CD4-positive, alpha-beta T cell (primary cell): ENCODE measurements at places on chromosomes 12 and 14. TPM values are rescaled to one million over a fixed set of nuclear protein-coding genes. Genes with fewer than 3 reads are reported as not detected.
A peak's percentile ranks its signal among the peaks of the same experiment; 100 is the strongest.

- peaks cover 58% of the 10 kb centered on the region for H3K36me3 ChIP-seq
- H3K4me1 ChIP-seq = no peaks in the 10 kb centered on the region
- DNase-seq = no peak
- no peak overlapping the region for H3K27ac ChIP-seq
These were observed 25.7 kb downstream of the DHX37 start for GRCh38 chr12:124963211-124963610.

DNA sequence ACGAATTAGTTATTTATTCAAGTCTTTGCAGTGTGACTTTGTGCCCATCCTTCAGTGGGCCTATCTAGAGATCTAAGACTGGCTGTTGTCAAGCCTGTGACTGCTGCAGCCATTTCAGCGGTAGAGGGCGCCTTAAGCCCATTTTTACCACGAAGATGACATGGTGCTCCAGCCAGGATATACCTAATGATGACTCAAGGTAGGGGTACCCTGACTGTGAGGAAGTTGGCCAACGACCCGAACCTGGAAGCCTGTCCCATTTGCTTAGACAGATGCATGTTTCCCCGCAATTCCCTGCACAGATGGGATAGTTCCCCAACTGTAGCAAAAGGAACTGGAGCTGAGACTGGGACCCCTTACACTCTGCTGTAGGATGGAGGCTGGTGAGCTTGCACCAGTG is 41.3 kb downstream of the RAB3IP start:
- no peak for DNase-seq
- H3K27ac ChIP-seq = no peak overlapping the region
- no peaks in the 10 kb centered on the region for H3K27me3 ChIP-seq
- H3K4me3 ChIP-seq = no peak overlapping the region
- H3K4me1 ChIP-seq = no peaks in the 10 kb centered on the region

DNA sequence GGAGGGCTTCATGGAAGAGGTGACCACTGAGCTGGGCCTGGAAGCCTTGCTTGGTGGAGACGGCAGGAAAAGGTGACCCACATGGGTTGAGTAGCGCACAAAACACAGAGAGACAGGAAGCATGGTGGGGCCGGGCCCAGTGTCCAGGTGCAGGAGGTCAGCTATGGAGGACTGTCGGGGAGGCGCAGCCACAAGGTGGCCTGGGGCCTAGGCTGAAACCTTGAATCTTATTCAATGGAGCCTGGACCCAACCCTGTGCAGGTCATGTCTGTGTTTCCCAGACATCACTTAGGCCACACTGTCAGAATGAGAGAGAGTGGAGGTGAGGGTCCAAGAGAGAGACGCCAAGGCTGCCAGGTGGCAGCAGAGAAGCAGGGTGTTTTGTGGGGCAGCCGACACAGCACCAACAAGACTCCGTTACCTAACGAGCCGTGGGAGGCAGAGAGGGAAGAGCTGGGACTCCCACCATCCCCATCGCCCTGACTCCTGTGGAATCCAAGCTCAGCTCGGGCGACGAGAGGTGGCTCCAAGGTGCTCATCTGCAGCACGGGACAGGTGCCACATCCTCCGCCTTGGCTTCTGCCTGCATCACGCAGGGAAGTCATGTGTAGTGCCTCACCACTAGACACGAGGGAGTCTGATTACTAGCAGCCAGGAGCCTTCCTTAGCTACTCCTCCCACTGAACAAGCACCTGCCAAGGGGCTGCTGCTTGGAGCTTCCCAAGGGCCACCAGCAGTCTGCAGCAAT is 38.7 kb downstream of the DEGS2 start:
- peaks cover 19% of the 10 kb centered on the region for H3K4me1 ChIP-seq
- no peaks in the 10 kb centered on the region for H3K27me3 ChIP-seq
- H3K27ac ChIP-seq = no peak overlapping the region
- H3K4me3 ChIP-seq = no peak overlapping the region

GRCh38 chr12:28367326-28367725 is 177.1 kb downstream of the CCDC91 start:
- H3K27me3 ChIP-seq = no peaks in the 10 kb centered on the region
- H3K4me3 ChIP-seq = no peak overlapping the region
- no peak for DNase-seq
- H3K27ac ChIP-seq = no peak overlapping the region

- H3K27me3 ChIP-seq = no peaks in the 10 kb centered on the region
- no peaks in the 10 kb centered on the region for H3K4me1 ChIP-seq
- H3K27ac ChIP-seq = no peak overlapping the region
These were observed 116.8 kb upstream of the ABCD2 start for GRCh38 chr12:39736406-39736805.

- no peak for DNase-seq
- H3K4me3 ChIP-seq = no peak overlapping the region
- peaks cover 6% of the 10 kb centered on the region for H3K36me3 ChIP-seq
- H3K27me3 ChIP-seq = no peaks in the 10 kb centered on the region
These were observed 102.5 kb downstream of the BEGAIN start for GRCh38 chr14:100484531-100485267.

GRCh38 chr12:2397356-2398045 is 344.7 kb downstream of the CACNA1C start:
- no peaks in the 10 kb centered on the region for H3K36me3 ChIP-seq
- no peak overlapping the region for H3K27ac ChIP-seq
- H3K27me3 ChIP-seq = no peaks in the 10 kb centered on the region
- no peaks in the 10 kb centered on the region for H3K4me1 ChIP-seq
- no peak overlapping the region for H3K4me3 ChIP-seq

DNA sequence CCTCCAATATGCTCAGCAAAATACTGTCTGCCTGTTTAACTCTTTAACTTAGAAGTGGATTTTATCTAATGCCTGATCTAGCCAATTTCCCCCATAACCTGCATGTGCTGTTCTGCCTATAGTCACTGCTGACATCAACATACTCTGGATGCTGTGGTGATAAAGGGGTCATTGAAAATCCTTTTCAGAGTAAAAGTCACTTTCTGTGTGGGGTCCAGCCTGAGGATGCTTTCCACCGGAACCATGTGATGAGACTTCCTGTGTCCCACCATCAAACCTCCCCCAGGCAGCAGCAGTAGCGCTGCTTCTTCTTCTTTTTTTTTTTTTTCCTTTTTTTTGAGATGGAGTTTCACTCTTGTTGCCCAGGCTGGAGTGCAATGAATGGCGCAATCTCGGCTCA is 607.0 kb downstream of the BCL11B start:
- H3K27ac ChIP-seq = no peak overlapping the region
- no peak for DNase-seq
- H3K36me3 ChIP-seq = no peaks in the 10 kb centered on the region

DNA sequence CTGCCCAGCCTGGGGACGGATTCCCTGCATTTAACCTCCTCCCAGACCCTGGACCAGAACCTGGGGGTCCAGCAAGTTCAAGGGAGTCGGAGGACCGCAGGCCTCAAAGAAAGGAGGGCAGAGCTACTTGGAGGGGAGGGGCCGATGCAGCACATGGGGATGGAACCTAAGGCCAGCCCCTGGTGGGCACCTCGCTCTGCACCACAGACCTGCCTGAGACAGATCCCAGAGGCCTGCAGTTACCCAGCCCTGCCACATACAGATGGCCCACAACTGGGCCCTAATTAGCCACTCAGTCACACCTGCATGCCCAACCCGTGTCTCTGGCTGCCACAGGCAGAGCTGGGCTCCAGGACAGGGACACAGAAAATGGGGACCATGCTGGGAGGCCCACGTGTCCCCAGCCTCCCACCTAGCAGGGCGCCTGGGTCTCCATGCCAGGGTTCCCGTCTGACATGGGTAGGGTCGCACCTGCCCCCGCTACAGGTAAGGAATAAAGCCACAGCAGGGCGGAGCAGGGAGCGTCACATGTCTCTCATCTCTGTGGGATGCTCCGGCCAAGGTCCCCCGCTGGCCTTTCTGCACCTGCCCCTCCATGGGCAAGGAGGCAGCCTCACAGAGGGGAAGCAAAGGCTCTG is 16.7 kb downstream of the AKT1 start:
- H3K27me3 ChIP-seq = no peaks in the 10 kb centered on the region
- H3K4me1 ChIP-seq = peaks cover 7% of the 10 kb centered on the region
- H3K4me3 ChIP-seq = no peak overlapping the region

DNA sequence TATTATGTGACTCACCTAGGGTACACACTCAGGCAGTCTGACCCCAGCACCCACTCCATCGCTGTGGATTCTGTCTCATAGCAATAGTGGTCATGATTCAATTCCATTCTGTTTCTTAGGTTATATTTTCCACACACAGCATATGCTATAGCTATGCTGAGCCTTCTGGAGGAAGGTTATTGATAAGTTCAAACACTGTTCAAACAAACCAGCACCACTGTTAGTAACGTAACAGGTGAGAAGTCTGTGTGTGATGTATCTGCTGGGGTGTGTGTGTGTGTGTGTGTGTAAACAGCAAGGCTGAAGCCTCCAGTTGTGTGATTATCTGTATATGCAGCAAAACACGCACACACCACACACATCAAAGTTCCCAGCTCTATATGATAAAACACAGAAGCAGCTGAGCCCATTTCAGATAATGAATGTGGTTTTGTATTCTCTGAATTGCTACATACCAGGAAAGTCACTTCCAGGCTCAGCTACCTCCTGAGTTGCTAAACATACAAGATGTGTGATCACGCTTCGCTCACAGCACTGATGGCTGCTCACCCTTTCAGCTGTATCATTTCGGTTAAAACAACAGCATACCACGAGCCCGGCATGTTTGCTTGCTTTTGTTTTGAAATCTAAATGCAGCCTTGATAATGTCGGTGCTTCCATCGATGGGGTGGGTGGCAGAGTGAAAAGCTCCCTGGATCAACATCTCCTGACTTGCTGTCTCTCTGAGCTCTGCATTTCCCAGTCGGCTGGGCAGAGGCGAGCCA is 6.8 kb upstream of the SYNE3 start:
- DNase-seq = no peak
- H3K27me3 ChIP-seq = no peaks in the 10 kb centered on the region
- H3K27ac ChIP-seq = peak overlapping the region; percentile 59
- peak overlapping the region; percentile 39 for H3K4me3 ChIP-seq

GRCh38 chr12:71626768-71627167 is 36.9 kb downstream of the ZFC3H1 start:
- no peaks in the 10 kb centered on the region for H3K27me3 ChIP-seq
- H3K27ac ChIP-seq = no peak overlapping the region
- peaks cover 98% of the 10 kb centered on the region for H3K36me3 ChIP-seq
- no peaks in the 10 kb centered on the region for H3K4me1 ChIP-seq
- no peak for DNase-seq

DNA sequence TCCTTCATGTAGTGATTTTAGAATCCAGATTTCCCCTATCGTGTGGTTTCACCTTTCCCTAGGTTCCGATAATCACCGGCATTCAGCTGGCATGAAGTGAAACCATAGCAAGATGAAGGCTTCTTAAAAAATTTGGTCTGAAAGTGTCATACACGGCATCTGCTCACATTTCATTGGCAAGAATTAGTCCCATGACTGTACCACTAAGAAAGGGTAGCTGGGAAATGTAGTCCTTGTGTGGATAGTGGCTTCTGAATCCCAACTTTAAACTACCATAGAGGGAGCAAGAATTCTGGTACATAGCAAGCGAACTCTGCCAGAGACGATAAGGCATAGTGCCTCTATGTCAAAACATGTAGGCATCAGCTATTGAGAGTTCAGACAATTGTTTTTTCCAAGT is 360.1 kb upstream of the TBX3 start:
- no peak overlapping the region for H3K27ac ChIP-seq
- H3K4me3 ChIP-seq = no peak overlapping the region
- H3K4me1 ChIP-seq = no peaks in the 10 kb centered on the region
- no peak for DNase-seq
- H3K36me3 ChIP-seq = no peaks in the 10 kb centered on the region

DNA sequence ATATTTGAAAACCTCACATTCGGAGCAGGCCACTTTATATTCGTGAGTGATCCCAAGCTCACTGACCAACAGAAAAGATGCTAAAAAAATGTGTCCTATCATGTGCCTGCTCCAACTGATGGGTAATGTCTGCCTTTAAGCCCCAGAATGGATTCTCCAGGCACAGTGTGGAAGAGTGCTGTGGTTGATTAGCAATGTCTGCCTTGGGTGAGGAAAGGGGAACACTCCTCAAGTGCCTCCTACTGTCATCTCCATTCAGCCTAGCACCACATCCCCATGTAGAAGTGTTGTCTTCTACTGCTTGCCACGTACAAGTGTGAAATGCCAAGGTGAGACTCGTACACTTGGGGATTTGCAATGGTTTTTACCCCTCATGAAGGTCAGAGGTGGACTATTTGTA is 199.3 kb downstream of the SLC41A2 start:
- H3K4me3 ChIP-seq = no peak overlapping the region
- H3K4me1 ChIP-seq = no peaks in the 10 kb centered on the region
- peaks cover 14% of the 10 kb centered on the region for H3K36me3 ChIP-seq

DNA sequence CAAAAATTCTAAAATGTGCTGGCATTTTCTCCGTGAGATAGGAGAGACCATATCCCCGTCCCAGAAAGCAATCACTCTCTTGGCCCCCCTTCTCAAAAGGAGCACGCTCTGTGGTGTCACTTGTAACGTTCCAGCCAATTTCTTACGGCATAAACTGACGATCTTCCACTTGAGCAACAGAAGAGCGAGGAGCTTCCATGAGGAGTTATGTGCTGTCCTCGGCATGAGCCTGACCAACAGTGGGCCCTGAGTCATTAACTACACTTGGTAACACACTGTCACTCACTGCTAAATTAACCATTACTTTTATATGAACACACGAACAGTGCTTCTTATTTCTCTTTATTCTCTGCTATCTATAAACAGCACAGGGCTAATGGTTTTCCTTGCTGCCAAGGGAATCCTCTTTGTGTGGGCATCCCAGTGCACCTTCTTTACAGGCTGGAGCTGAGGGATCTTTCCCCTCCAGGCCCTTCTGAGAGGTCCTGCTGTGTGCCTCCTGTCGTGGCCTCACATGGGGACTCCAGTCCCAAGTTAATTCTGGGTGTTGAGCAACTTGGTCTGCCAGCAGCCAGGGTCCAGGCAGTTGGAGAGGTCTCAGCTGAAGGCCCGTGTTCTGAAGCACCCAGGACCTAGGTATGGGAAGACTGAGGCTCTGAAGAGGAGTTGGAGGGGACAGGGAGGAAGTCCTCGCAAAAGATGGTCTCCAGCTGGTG is 9.4 kb downstream of the SLC6A13 start:
- peaks cover 5% of the 10 kb centered on the region for H3K27me3 ChIP-seq
- no peak overlapping the region for H3K27ac ChIP-seq
- H3K36me3 ChIP-seq = no peaks in the 10 kb centered on the region

Gene TM7SF3
- total RNA-seq = 8.3 TPM

Gene SLC8A3
- total RNA-seq = not detected

Gene ANKRD33
- total RNA-seq = not detected
